ENCODE measurements at places on chromosomes 13 and 19. TPM values are rescaled to one million over a fixed set of nuclear protein-coding genes. Genes with fewer than 3 reads are reported as not detected.

DKKL1 gene
- 2.0 TPM for total RNA-seq

NEK5 gene
- total RNA-seq, result 0.12 TPM

GATAD2A gene
- total RNA-seq, result 158 TPM

POLR2E gene
- 256 TPM for total RNA-seq

ZNF626 gene
- total RNA-seq, result 18.9 TPM

KCNC3 gene
- 4.0 TPM for total RNA-seq

KLK3 gene
- not detected for total RNA-seq

SLC15A1 gene
- not detected for total RNA-seq

NANOS3 gene
- total RNA-seq, result 1.6 TPM

IL4I1 gene
- total RNA-seq, result 0.12 TPM

C5AR1 gene
- 0.44 TPM for total RNA-seq

CYP2A7 gene
- not detected for total RNA-seq

APOC1 gene
- 24.9 TPM for total RNA-seq

GGACT gene
- 5.9 TPM for total RNA-seq

ETV2 gene
- total RNA-seq, result 1.8 TPM

TMEM38A gene
- total RNA-seq, result 3.4 TPM

TEX26 gene
- not detected for total RNA-seq

QPCTL gene
- 11.8 TPM for total RNA-seq

PCID2 gene
- total RNA-seq, result 60.4 TPM

TFDP1 gene
- 108 TPM for total RNA-seq

MBD3L4 gene
- not detected for total RNA-seq

MATK gene
- total RNA-seq, result not detected

ADAMTSL5 gene
- not detected for total RNA-seq

DIRAS1 gene
- total RNA-seq, result 19.9 TPM

CLEC4G gene
- not detected for total RNA-seq

SLC27A1 gene
- 17.4 TPM for total RNA-seq

SMIM44 gene
- total RNA-seq, result not detected

RXFP2 gene
- not detected for total RNA-seq

CLDND2 gene
- total RNA-seq, result 1.1 TPM

MAB21L1 gene
- 0.14 TPM for total RNA-seq

OCEL1 gene
- 10.4 TPM for total RNA-seq

SPINT2 gene
- 9.2 TPM for total RNA-seq

ZNF574 gene
- total RNA-seq, result 26.0 TPM

MISP gene
- 0.14 TPM for total RNA-seq

LHFPL6 gene
- 35.2 TPM for total RNA-seq

LPAR6 gene
- 23.8 TPM for total RNA-seq

TEX29 gene
- total RNA-seq, result 0.50 TPM
